IMR-90 (cell line): ENCODE measurements at places on chromosomes 11 and 22.
A peak's percentile ranks its signal among the peaks of the same experiment; 100 is the strongest.

- DNase-seq: peak; percentile 41
These were observed 109.6 kb downstream of the USP35 start for GRCh38 chr11:78298291-78298771.

DNA sequence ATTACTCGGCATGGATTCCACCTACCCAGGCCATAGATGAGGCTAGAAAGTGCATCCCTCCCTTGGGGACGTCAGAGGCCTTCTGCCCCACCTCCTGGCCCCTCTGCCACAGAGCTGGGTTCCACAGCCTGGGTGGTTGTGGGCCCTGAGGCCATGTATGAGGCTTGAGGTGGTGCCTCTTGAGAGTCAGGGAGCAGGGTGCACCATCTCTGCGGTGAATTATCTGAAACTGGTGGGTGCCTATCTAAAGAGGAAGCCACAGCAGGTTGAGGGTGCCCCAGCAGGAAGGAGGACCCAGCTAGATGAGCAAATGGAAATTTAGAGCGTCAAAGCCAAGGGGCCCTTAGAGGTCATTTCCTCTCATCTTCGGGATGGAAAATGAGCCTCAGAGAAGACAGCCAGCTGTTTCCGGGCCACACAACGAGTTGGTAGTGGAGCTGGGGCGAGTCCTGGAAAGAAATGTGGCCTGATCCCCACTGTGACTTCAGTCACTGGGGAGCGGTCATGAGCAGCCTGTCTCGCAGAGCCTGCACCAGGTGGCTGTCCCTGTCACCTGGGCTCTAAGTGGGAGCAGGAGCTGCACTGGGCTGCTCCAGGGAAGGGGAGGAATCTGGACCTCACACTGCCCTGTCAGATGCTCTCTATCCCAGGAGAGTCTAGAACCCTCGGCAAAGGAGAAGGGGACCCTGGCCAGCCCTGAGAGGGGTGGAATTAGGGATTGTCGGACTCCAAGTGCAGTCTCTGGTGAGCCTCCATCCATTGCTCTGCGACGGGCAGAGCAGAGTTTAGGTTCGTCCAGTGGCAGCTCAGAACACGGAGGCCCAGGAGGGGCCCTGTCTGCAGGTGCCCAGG lies 7.3 kb downstream of the ADORA2A start:
- no peak for DNase-seq

DNA sequence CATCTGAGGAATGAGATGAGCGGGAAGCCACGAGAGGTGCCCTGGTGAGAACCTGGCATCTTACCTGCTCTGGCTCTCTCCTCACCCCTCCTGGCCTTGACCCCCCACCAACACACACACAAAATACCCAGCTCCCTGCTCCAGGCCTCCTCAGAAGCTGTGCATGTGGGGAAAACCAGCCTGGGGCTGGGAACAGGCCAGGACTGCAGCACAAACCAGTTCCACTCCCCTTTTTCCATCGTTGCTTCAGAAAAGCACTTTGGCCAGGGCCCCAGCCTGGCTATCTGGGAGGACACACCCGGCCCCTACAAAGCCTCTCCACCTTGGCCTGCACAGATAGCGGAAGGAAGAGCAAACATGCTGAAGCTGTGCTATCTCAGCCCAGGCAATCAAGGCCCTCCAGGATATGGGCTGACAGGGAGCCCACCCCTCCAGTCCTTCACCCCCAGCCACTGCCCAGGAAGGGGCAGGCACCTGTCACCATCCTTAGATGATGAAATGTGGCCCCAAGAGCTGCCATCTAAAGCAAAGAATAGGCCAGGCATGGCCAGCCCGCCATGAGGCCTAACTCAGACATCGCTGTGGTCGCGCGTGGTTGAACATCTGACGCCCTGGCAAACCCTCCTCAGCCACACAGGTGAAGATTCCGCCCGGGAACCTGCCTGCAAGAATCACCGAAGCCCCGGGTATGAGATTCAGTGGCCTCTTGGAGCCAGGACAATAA lies 35.4 kb downstream of the PISD start:
- DNase-seq: no peak

GRCh38 chr22:17233348-17234043 lies 14.3 kb upstream of the ADA2 start:
- DNase-seq: no peak

- no peak for DNase-seq
These were observed 41.2 kb upstream of the ALX4 start for GRCh38 chr11:44351006-44351660.

DNA sequence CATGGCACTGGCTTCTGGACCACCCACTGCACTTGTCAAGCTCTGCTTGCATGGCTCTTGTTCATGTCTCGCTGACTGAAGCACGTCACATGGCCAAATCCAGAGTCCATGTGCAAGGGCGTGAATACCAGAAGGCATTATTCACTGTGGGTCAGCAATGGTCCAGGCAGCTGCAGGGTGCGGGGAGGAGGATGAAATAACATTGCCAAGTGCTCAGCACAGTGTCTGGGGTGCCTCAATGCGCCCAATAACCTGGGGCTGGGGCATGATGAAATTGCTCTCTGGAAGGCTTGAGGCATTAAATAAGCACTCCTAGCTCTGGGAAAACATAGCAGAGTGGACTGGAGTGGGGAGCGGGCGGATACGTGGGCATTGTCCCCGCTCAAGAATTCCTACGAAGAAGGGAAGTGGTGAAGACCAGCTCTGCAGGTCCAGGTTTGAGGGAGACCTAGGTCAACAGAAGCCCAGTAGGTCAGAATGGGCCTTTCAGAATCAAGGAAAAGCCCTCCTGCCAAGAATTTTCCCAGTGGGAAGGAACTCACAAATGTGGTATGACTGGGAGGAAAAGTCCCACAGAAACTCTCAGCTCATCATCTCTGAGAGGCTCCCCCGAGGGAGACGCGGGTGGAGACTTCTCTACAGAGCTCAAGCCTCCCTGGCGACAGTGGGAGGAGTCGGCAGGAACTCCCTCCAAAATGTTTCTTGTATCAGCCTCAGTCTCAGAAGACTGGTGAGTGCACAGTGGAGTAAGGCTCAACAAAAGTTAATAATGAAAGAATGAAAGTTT lies 15.3 kb upstream of the ACCSL start:
- peak; percentile 72 for DNase-seq

DNA sequence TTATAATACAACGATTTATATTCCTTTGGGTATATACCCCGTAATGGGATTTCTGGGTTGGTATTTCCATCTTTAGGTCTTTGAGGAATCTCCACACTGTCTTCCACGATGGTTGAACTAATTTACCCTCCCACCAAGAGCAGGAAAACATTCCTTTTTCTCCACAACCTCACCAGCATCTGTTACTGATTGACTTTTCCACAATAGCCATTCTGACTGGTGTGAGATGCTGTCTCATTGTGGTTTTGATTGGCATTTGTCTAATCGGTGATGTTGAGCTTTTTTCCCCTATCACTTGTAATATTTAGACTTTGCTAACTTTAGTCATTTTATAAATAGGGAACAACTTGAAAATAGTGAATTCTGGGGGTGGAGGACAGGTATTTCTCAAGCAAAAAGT lies 58.1 kb downstream of the PPFIA1 start:
- DNase-seq: no peak

GRCh38 chr11:133934599-133935550 lies 21.9 kb downstream of the IGSF9B start:
- DNase-seq: peak; percentile 19

DNA sequence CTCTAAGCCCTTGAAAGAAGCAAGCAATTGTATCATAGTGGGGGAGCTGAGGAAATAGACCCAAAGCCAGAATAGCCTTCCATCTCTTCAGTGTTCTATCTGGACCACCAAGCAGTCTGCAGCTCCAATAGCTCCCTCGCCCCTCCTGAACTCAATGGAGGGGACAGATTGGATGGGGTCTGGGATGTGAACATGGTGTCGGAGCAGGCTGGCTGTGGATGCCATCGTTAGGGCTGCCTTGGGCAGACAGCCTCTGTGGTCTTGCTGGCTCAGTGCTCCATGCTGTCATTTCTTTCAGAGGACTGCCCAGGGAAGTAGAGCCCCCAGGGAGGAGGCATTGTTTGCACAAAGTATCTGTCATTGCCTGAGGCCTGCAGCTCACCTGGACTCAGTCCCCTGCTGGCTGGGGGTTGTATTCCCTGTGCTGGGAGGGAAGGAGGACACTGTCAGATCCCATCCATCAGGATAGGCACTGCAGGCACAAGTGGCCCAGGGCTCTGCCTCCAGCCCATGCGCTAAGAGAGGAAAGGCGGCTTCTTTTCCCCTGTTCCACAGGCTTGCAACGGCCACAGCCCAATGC lies 537.7 kb downstream of the BUD13 start:
- DNase-seq: no peak

GRCh38 chr11:113376156-113376555 lies 11.4 kb upstream of the ANKK1 start:
- peak; percentile 30 for DNase-seq

GRCh38 chr11:27842290-27842689 lies 142.0 kb upstream of the BDNF start:
- no peak for DNase-seq

GRCh38 chr11:70497536-70498075 lies 99.3 kb downstream of the CTTN start:
- DNase-seq: no peak

- DNase-seq: no peak
These were observed 119.8 kb downstream of the KCNQ1OT1 start for GRCh38 chr11:2580061-2580421.

- DNase-seq: no peak
These were observed 1388.7 kb downstream of the BRD1 start for GRCh38 chr22:48438800-48439559.

DNA sequence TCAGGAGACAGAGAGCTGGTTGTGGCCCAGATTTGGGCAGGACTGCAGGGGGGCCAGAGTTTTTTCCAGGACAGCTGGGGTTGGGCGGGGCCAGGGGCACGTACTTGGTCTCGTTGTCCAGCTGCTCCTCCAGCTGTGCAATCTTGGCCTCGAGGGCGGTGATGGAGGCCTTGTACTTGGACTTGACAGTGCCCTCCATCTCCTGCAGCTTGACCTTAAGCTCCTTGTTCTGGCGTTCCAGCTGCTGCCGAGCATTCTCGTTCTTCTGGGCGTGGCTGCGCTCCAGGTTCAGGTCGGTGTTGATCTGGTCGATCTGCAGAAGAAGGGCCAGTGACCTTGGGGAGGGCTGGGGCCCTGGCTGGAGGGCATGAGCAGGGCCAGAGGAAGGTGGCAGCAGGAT lies 32.1 kb downstream of the APOL1 start:
- no peak for DNase-seq

GRCh38 chr11:127521413-127521812 lies 520.8 kb upstream of the KIRREL3 start:
- DNase-seq: peak; percentile 78

GRCh38 chr11:61272731-61273130 lies 22.4 kb downstream of the VWCE start:
- DNase-seq: no peak

DNA sequence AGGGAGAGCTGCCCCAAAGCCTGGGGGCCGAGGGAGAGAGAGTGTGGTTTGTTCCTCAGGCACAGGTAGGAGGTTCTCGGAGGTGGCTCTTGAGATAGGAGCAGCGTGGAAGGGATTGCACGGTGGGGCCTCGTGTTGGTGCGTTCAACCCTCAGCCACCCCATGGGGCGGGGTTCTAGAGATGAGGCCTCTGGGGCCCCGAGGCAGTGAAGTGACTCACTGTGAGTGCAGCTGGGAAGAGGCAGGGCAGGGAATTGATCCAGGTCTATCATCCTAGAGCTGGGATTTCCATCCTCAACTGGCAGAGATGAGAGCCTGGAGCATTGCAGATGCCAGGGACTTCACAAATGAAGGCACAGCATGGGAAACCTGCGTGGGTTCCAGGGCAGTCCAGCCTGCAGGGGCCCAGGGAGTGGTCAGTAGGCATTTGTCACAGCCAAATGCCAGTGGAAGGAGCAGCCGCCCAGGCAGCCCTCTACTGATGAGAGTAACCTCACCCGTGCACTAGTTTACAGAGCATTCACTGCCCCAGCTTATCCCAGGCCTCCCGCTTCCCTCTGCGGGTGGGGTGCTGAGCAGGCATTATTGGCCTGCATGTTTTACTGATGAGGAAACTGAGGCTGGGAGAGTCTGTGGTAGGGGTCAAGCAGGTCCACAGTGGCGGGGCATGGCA lies 5.1 kb upstream of the SMARCB1 start:
- peak; percentile 65 for DNase-seq

DNA sequence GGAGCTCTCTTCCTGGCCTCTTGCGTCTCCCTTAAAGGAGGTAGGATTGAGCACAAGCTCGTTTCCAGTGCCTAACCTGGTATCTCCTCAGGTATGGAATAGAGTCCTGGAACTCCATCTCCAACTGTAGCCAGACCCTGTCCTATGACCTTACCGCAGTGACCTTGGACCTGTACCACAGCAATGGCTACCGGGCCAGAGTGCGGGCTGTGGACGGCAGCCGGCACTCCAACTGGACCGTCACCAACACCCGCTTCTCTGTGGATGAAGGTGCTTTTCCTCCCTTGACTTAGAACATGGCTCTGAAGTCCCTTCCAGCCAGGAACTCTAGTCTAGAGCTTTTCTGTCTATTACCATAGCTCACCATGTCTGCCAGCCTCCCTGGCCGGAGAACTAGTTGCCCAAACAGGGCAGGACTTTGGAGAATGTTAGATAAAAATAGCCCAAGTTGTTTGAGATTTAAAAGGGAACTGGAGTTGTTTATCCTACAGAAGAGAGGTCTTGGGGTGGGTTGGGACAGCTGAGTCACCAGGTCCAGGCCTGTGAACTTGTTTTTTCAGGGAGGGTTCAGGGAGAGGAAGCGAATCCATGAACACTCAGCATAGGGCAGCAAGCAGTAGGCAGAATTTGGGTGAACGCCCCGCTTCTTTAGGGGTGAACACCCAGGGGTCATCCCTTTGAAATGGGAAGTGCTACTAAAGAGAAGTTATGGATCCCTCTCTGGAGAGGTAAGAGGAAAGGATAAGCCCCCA lies 3.3 kb downstream of the IL10RA start:
- no peak for DNase-seq

GRCh38 chr11:83042964-83043711 lies 28.6 kb downstream of the RAB30 start:
- no peak for DNase-seq

DNA sequence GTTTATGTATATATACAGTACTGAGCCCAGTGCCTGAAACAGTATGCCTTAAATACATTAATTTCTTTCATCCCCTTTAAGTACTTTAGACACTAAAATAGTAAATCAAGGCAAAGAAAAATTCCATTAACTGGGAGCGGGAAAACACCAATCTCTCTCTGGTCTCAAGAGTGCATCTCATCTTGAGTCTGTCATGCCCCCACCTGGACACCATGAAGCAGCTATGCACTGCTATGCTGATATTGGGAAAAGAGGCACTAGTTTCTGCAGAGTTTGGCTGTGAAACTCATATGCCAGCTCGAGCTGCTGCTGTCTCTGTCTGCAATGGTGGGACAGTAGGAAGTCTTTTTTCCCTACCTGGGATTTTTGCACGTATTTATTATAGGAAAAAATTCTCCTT lies 754.4 kb upstream of the RAG2 start:
- no peak for DNase-seq

- no peak for DNase-seq
These were observed 32.2 kb downstream of the CDKN1C start for GRCh38 chr11:2853401-2853800.

- no peak for DNase-seq
These were observed 256.1 kb upstream of the UBASH3B start for GRCh38 chr11:122399375-122399774.

- no peak for DNase-seq
These were observed 4.4 kb downstream of the EXPH5 start for GRCh38 chr11:108589136-108589535.

- no peak for DNase-seq
These were observed 17.4 kb upstream of the OR10V1 start for GRCh38 chr11:59730896-59731565.
